ENCODE measurements at places on chromosomes 3 and 15.

DNA sequence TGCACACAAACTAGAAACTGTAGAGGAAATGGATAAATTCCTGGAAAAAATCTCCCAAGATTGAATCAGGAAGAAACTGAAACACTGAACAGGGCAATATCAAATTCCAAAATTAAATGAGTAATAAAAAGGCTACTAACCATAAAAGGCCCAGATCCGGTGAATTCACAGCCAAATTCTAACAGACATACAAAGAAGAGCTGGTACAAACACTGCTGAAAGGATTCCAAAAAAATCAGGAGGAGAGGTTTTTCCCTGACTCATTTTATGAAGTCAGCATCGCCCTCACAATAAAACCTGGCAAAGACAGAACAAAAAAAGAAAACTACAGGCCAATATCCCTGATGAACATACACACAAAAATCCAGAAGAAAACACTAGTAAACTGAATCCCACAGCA lies 462.4 kb upstream of the THBS1 start:
- DNase-seq: no peak

- DNase-seq: no peak
Observed at GRCh38 chr3:179769411-179770247, 116.8 kb downstream of the USP13 start.

GRCh38 chr3:74643636-74644035 lies 29.2 kb upstream of the CNTN3 start:
- DNase-seq: no peak

DNA sequence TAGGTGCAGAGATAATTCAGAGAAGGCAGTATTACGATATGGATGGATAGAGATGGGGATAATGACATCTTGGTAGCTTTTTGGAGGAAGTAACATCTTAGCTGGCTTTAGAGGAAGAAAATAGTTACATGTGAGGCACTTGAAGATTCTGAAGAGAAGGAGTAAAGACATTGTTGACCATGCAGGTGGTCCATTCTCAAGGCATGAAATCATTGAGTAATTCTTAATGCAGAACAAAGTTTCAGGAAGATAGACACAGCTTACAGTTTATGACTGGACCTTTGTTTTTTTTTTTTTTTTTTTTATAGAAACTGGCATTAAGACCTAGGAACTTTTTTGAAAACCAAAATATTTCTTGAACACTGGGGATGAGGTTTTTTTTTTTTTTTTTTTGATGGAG lies 28.2 kb downstream of the MBNL1 start:
- no peak for DNase-seq

- no peak for DNase-seq
Observed at GRCh38 chr3:161821591-161821990, 325.0 kb downstream of the OTOL1 start.

DNA sequence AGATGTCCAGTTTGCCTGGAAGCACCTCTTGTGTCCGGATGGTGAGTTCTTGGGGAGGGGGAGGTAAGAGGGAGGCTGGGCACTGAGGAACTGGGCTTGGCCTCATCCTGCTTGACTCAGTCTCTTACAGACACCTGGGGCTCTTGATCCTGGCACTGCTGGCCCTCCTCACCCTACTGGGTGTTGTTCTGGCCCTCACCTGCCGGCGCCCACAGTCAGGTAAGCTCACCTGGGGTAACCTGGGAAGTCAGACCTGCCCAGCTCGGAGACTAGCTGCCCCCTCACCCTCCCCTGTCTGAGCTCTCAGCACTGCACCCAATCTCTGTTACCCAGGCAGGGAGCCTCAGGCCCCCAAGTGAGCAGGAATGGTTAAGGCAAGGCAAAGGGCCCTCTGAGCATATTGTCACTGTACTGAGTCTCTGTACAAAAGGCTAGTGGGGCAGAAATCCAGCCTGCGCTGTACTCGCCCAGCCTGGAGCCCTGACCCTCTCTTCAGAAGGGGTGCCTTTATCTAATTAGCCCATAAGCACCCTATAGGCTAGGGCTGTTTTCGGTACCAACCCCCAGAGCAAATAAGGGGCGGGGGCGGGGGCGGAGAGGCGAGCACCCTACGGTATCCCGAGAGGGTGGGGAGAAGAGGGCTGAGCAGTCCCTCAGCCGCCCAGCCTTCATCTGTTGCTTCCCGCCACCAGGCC lies 2.2 kb upstream of the IL17RC start:
- no peak for DNase-seq

DNA sequence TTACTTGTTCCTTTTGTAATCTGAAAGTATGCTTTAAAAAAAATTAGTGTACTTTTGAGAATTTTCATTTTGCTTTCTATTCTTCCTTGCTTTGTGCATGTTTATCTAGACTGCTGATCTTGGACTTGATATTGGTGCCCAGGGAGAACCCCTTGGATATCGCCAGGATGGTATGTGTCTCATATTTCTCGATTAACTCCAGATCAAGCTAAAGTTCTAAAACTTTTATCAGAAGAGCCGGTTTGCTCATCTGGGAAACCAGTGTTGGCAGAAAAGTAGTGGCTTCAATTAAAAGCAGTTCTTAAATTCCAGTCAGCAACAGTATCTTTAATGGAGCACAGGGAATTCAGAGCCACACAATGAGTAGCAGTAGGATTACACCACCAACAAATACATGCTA lies 38.6 kb downstream of the CTNNB1 start:
- no peak for DNase-seq

GRCh38 chr15:68990992-68991500 lies 23.4 kb upstream of the NOX5 start:
- no peak for DNase-seq

DNA sequence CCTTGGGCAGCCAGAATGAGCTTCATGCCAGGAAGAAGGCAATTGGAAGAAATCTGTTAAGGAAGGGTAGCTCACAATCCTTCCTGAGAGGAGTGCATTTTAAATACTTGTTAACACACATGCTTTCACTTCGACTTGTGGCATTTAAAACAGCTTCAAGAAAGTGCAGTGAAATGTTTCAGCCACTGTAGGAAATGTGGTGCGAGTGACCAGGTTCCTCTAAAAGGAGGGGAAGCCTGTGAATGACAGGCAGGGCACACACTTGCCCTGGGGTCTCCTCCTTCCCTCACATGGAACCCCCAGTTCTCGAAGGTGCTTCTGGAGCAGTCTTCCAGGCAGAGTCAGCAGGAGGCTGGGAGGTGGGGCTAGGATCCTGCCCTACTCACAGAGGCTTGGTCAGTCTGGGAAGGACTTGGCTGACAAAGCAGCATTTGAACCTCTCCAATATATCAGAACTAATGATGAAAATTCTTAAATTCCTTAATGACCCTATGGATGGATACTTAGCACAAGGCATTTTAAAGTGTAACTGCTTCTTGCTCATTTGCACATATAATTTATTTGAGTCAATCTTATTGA lies 358.6 kb downstream of the CHST2 start:
- DNase-seq: no peak

GRCh38 chr3:128282380-128283196 lies 129.3 kb downstream of the EEFSEC start:
- no peak for DNase-seq

DNA sequence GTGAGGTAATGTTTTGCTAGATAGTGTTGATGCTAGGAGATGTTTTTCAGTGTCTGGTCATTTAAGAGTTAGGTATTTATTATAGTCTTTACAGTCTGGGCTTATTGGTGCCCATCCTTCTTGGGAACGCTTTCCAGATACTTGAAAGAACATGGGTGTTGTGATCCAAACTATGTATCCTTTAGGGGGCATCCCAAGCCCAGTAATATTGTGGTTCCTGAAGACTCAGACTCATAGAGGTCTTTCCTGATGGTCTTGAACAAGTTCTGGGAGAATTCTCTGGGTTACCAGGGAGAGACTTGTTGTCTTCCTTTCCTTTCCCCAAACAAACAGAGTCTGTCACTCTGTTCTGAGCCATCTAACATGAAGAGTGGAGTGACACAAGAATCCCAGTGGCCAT lies 99.7 kb upstream of the LRRC3B start:
- no peak for DNase-seq
